ENCODE measurements at places on chromosomes 4 and X. TPM values are rescaled to one million over a fixed set of nuclear protein-coding genes. Genes with fewer than 3 reads are reported as not detected.

WWC2 gene
- total RNA-seq, result 40.4 TPM

STARD8 gene
- 8.0 TPM for total RNA-seq

TRIM60 gene
- not detected for total RNA-seq

FAM114A1 gene
- total RNA-seq, result 462 TPM

CYP2U1 gene
- total RNA-seq, result 32.5 TPM

PAK3 gene
- total RNA-seq, result 2.4 TPM

RAB33A gene
- 0.49 TPM for total RNA-seq

LUZP4 gene
- total RNA-seq, result not detected

RIPPLY1 gene
- not detected for total RNA-seq

DMRTC1 gene
- total RNA-seq, result not detected

CFP gene
- 0.32 TPM for total RNA-seq

EDNRA gene
- total RNA-seq, result 36.5 TPM

SUPT20HL2 gene
- not detected for total RNA-seq

ADH7 gene
- total RNA-seq, result 2.1 TPM

TMEM255A gene
- 0.16 TPM for total RNA-seq

TAF9B gene
- 21.3 TPM for total RNA-seq

FAM184B gene
- under 0.01 TPM for total RNA-seq
